ENCODE measurements at places on chromosomes 16 and 17.

GRCh38 chr16:31532120-31532519, 4.4 kb downstream of the AHSP start:
- no peak for DNase-seq

- DNase-seq = no peak
Observed at GRCh38 chr16:66247516-66248481, 118.7 kb upstream of the CDH5 start.

DNA sequence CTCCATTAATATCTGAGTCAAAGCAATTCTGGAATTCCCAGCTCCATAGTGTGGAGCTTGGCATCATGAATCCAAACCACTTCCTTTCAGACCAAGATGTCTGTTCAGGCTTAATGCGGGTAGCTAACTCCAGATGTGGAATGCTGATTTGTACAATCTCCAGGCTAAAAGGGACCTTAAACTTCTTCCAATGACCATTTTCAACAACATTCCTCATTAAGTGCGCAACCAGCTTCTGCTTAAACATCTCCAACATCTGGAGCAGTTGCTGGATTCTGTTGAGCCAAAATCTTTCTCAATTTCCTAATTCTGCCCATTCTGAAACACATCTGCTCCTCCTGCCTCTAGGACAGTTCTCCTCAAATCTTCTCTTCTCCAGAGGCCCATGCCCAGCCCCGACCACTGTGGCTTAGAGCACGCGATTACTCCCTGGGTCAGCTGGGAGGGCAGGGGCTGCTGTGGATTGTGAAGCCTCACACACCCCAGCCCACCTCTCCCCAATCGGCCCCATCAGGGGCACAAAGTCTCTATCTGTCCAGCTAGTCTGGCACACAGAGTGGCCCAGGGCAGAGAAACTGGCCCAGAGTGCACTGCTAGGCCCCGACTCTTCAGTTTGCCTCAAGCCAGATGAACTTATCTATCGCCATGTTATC, 36.2 kb downstream of the ASPA start:
- DNase-seq = no peak

GRCh38 chr17:44788139-44788538, 29.4 kb downstream of the ADAM11 start:
- no peak for DNase-seq

DNA sequence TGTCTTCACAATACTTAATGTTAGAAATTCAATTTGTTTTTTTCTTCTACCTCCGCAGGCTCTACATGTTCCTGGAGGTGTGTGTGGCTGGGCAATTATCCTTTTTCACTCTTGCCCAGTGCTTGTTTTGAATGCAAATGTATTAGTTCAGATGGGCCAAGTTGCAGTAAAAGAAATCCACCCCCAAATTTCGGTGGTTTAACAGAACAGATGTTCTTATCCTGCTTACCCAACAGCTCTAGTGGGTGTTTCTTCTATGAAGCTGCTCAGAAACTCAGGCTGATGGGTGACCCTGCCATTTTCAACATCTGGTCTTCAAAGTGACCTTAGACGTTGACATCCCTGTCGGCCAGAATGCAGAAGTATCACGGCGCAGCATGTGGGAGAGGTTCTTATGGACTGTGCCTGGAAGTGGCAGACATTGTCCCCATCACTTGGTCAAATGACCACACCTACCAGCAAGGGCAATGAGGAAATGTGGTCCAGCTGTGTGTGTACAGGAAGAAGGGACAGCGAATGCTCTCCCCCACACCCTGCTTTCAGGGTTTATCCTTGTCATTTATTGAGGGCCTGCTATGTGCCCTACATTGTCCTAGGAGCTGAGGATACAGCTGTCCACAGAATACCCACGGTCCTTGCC, 157.3 kb downstream of the CDH13 start:
- DNase-seq = no peak

DNA sequence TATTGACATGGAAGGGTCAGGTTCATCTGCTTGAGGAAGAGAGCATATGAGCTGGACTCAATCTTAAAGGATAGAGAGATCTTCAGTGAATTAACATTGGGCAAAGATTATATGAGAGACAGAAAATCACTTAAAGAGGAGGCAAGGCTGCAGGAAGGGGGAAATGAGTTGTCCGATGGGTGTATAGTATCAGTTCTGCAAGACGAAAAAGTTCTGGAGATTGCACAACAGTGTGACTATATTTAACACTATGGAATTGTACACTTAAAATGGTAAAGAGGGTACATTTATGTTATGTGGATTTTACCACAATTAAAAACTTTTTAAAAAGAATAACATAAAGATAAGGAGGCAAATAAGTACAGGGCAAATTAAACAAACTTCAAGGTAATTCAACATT, 80.7 kb downstream of the HELZ start:
- no peak for DNase-seq

- DNase-seq = no peak
Observed at GRCh38 chr16:1338855-1339675, 5.6 kb downstream of the BAIAP3 start.

Data from NCI-H2081 (cell line).